ENCODE measurements at places on chromosomes 1 and 21. TPM values are rescaled to one million over a fixed set of nuclear protein-coding genes. Genes with fewer than 3 reads are reported as not detected.

The TMEM61 gene
- not detected for total RNA-seq

GRCh38 chr1:91768786-91769725 lies 116.9 kb downstream of the TGFBR3 start:
- DNase-seq, result no peak
- H3K4me3 ChIP-seq, result no peak overlapping the region
- H3K36me3 ChIP-seq, result no peaks in the 10 kb centered on the region
- peaks cover 8% of the 10 kb centered on the region for H3K4me1 ChIP-seq

- H3K4me1 ChIP-seq, result no peaks in the 10 kb centered on the region
- no peak overlapping the region for H3K4me3 ChIP-seq
- H3K27me3 ChIP-seq, result peaks cover 2% of the 10 kb centered on the region
Measured at GRCh38 chr1:208105756-208106155, 138.4 kb downstream of the PLXNA2 start.

DNA sequence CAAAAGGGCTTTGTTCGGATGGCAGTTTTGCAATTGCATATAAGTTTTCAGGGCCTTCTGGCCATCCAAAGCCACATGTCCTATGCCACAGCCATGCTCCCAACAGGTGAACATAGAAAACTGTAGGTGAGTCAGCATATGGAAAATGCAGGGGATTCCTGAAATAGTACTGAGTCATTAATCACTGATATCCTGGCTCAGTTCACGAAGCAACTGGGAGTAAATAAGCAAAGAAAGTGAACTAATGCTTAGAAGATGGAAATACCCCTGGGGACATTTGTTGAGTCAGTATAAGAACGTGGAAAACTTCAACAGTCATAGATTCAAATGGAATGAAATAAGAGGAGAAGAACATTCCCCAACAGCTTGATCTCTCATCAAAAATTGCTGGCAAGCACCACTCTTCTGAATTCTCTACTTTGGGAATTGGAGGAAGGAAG lies 148.9 kb upstream of the RUNX1 start:
- no peak for DNase-seq
- H3K4me3 ChIP-seq, result no peak overlapping the region

GRCh38 chr1:243261390-243261789 lies 5.5 kb downstream of the SDCCAG8 start:
- no peaks in the 10 kb centered on the region for H3K27me3 ChIP-seq
- H3K4me3 ChIP-seq, result no peak overlapping the region
- no peak for DNase-seq

The RGL1 gene
- 1.4 TPM for total RNA-seq

The TMCO1 gene
- 90.1 TPM for total RNA-seq

The G0S2 gene
- total RNA-seq, result not detected

The MYBPH gene
- not detected for total RNA-seq

The TMEM35B gene
- 26.7 TPM for total RNA-seq

- H3K4me3 ChIP-seq, result no peak overlapping the region
- H3K36me3 ChIP-seq, result no peaks in the 10 kb centered on the region
- DNase-seq, result no peak
- H3K4me1 ChIP-seq, result no peaks in the 10 kb centered on the region
Measured at GRCh38 chr21:38392661-38393060, 105.6 kb downstream of the ERG start.

The OR14I1 gene
- not detected for total RNA-seq

The ATP1A2 gene
- total RNA-seq, result not detected

DNA sequence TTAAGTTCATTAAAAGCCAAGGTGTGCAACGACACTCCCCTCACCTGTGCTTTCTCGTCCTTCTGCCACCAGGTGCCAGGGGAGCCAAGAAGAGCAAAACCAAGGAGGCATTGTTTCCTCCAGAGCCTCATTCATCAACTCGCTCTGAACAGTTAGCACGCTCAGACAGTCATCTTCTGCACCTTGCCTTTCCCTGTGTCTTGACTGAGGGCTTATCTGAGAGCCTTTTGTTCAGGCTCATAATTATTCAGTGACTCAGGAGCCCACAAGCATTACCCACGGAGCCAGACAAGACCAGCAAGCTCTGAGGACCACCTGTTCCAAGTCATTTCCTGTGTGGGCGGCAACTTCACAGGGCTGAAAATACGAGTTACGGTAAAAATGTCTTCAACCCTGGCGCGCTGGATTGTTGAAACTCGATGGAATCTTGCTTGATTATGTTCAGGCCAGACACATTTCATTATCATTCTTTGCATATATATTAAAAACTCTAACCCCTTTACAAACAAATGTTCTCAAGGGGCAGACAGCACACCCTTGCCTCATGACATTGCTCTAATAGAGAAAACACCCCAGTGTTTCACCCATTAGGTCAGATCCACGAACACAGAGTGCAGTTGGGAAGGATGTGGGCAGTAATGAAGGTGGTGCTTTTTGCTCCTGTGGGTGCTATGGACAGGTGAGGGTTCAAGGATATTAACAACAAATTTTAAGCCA lies 89.7 kb upstream of the RUNX1 start:
- peak; percentile 71 for DNase-seq
- H3K4me3 ChIP-seq, result peak overlapping the region; percentile 39
- H3K36me3 ChIP-seq, result no peaks in the 10 kb centered on the region
- H3K4me1 ChIP-seq, result peaks cover 16% of the 10 kb centered on the region
- H3K27ac ChIP-seq, result peak overlapping the region; percentile 53
- H3K27me3 ChIP-seq, result no peaks in the 10 kb centered on the region
